ENCODE measurements at places on chromosomes 11 and 22.

DNA sequence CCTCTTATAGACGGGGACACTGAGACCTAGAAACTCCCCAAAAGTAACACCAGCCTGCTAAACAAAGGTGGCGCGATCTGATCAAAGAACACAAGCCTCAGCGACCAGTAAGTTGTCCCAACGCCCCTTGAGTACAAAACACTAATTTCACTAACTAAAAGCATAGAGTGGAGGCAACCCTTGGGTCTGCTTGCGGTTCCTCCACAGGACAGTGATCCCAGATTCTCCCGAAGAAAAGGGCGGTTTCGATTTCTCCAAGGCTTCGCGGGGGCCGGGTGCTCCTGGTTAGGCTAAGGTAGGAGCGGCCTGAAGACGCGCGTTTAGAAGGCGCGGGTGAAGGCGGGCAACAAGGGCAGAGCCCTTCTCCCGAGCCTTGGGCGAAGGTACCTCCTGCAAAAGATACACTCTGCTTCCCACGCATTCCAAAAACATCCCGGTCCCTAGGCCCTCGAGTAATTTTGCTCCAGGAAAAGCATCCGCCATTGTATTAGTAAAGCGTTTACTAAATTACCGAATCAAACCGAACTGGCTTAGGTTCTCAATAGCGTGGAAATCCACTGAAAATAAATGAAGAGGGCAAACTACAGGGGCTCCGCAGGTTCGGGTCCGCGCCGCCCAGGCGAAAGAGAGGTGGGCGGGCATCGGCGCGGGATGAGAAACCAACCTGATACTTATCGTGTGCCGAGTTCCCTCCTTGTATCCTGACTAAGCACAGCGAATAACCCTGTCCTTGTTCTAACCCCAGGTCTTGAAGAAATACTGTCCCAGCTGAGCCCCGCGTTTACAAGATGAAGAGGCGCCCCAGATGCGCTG, 2.0 kb downstream of the WT1 start:
- DNase-seq = no peak

GRCh38 chr22:43827003-43827735, 15.1 kb upstream of the EFCAB6 start:
- DNase-seq = no peak

GRCh38 chr11:28245131-28245530, 136.9 kb downstream of the METTL15 start:
- no peak for DNase-seq

GRCh38 chr11:115869780-115870431, 365.7 kb upstream of the CADM1 start:
- DNase-seq = no peak

DNA sequence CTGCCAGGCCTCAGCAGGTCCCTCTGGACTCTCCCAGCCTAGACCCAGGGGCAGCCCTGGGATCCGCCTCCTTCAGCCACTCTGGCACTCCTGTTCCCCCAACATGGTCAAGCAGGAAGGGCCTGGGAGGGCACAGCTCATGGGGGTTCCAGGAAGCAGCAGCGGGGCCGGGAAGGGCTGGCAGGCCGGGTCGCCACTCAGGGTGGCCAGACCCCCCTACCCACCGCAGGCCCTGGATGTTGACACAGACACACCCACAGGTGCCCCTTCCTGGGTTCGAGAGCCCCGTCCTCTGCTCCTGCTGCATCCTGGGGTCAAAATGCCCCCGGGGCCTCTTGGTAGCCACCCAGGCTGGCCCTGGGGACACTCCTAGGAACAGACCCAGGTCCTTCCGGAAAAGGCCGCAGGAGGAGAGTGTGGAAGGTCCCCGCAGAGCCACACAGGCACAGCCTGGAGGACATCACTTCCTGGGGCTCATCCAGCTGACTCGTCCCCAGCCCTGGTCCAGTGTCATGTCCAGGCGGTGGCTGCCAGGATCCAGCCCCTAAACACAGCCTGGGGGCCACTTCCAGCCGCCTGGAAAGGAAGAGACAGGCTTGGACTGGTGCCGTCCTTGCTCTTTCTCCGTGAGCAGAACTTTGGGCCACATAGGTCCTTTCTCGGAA, 6.8 kb upstream of the PIM3 start:
- no peak for DNase-seq

DNA sequence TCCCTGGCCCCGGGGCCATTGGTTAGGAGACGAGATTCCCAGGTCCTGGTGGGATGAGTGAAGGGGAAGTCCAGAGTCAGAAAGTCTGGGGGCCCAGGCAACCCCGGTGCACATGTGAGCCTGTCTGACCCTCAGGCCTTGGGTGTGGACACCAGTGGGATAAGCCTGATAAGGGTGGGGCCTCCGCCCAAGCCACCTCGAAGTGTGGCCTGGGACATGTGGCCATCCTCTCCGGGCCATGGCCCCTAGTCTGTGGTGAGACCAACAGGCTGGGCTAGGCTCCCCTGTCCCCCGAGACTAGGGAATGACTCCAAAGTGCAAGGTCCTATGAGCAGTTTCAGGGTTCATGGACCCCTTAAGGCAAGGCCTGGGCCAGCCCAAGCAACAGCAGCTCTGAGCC, 6.3 kb downstream of the CABP7 start:
- DNase-seq = no peak

DNA sequence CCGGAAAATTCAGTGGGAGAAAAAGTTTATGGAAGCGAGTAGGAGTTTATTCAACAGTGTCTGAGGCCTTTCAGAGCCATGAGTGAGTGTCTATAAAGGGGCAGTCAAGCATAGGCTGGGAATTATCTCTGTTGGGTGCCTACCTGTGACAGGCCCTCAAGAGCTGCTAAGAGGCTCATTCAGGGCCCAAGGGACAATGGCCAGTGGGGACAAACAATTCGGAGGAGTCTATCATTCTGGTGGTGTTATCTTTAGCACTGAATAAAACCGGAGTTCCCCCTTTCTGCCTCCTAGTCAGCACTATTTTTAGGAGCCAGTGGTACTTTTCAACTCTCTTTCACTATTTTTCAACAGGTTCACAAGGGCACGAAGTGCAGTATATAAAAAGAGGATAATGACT, 89.5 kb upstream of the HTATIP2 start:
- DNase-seq = no peak

GRCh38 chr11:15228331-15228849, 113.7 kb downstream of the INSC start:
- DNase-seq = no peak

DNA sequence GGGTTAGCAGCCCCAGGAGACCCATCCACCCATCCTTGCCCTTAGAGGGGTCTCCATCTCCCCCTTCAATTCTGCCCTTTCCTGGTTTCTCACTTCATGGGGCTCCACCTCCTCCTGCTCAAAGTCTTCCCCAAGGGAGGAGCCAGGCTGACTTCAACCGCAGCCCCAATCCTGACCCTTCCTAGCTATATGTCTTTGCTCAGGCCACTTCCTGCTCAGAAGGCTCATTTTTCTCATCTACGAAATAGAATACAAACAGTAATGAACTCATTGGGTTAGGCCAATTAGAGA, 24.5 kb downstream of the POU2AF1 start:
- no peak for DNase-seq

- no peak for DNase-seq
Measured at GRCh38 chr11:67345920-67346819, 7.2 kb downstream of the POLD4 start.

DNA sequence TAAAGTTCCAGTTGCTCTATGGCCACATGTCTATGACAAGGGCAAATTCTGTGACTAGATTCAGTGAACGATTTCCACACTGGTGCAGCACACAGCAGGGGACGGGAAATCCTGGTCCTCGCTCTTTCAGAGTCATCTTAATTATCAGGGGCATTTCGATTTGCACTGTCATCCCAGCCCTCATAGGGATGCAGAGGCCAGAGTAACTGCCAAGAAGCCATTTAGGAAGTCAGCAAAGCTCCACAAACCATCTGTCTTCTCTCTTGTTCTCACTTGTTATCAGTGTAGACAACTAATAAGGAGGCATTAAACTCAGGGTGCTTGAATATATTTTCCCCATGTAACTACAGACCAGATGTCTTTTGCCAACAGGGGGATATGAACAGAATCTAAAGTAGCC, 151.7 kb downstream of the STK33 start:
- no peak for DNase-seq

- no peak for DNase-seq
Measured at GRCh38 chr22:39530692-39531331, 1.7 kb downstream of the RPS19BP1 start.

GRCh38 chr22:45686836-45687235, 15.2 kb downstream of the ATXN10 start:
- no peak for DNase-seq

DNA sequence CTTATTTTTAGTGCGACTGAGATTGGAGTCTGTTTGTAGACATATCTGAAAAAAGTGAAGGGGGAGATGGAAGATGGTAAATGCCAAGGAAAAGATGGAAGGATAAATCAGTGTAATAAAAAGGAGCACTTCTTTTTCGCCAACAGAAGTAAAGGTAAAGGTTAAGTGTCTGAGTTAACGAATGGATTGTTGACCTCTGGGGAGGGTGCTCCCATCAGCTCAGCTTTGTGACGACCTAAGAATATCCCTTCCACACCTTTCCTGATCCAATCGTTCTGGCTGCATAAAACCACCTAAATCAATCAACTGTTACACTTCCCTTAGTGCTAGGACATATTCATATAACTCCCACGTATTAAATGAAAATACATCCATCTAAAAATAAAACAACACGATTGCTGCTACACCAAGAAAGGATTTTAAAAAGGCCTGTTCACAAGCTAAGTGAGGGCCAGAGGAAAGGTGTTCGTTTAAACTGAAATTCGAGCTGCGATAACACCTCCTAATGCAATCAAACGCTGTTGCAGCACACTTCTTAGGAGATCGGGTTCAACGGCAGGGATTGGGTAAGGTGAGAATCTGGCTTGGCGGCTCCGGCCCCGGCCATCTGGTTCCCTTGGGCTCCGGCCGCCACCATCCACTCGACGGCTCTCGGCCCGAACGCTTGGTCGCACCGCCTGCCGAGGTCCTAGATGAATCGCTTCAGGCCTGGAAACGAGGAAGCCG, 658 bp downstream of the C11orf71 start:
- no peak for DNase-seq

GRCh38 chr11:46759196-46759595, 40.2 kb downstream of the F2 start:
- no peak for DNase-seq

GRCh38 chr11:88806410-88806809, 259.4 kb downstream of the GRM5 start:
- no peak for DNase-seq

- DNase-seq = no peak
Measured at GRCh38 chr11:85348945-85349344, 278.2 kb downstream of the DLG2 start.

All from SK-N-MC (cell line).